B cell (primary cell): ENCODE measurements at places on chromosomes 7 and 10.

- no peak for DNase-seq
These were observed 15.6 kb upstream of the CLDN12 start for GRCh38 chr7:90387470-90388240.

DNA sequence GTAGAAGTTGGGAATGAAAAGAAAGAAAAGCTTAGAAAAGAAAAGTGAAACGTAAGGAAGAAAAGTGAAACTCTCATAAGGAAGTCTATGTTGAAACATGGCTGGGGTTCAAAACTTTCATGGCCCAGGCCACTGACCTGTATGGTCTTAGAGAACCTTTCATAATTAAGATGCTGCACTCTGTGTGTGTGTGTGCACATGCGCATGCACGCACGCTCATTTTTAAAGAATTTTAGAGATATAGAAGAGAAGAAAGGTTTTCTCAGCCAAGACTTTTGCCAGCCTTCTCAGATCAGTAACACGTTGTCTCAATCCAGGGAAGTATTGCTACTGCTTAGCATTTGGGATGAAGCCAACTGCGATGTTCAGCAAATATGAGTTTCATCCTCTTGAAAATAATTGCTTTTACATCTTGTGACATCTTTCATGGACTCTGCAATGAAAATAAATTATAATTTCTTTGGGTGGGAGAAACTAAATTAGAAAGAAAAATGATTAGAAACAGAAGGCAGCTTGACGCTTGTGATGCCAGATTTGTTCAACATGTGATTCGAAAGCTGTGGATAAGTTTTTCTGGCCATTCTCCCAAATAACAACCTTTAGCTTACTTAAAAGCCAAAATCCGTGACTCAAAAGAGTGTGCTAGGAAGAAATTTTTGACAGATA is 16.2 kb upstream of the SLC26A4 start:
- no peak for DNase-seq

DNA sequence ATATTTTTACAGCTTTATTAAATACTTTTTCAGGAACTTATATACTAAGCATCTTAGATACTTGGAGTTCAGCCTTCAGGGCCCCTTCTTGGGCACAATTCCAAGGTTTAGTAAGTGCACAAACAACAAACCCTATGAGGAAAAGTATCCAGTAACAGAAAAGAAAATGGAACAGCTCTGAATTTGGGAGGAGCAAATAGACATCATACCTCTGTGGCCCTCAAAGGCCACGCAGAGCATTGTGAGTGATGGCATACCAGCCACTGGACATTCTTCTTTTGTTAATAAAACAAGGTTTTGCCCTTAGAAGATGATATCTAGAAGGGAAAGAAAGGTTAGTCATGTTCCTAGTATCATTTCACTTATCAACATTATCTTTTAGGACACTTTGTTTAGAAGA is 46.0 kb downstream of the ST7 start:
- DNase-seq: no peak

DNA sequence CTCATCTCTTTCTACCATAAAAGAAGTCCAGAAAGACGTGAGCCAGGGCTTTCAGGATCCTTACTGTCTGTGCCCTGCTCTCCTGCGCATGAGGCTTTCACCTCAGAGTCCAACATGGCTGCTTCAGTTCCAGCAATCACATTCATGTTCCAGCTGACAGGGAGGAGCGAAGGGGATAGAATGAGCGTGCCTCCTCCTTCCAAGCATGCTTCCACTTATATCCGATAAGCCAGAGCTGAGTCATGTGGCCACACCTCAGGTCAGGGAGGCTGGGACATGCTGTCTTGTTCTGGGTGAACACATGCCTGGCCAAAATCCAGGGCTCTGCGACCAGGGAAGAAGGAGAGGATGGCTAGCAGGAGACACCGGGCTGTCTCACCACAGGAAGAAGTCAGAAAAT is 248.2 kb downstream of the SKAP2 start:
- no peak for DNase-seq

DNA sequence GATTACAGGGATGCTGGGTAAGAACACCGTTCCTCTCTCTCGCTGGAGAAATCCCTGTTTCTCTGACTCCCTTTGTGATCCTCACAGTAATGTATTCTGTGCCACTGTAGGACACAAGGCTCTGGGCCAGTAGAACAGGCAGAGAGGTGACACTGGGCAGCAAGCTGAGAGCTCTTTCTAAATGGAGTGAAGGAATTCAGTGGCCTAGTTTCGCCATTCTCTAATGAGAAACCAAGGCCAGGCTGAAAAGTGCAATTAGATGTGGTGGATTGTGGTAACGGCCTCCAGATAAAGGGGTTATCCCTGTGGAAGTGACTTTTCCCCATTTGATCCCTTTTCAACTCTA is 12.8 kb downstream of the KCTD7 start:
- DNase-seq: no peak

GRCh38 chr10:62583876-62584615 is 209.9 kb downstream of the ZNF365 start:
- no peak for DNase-seq
